Myocyte (in vitro differentiated cells): ENCODE measurements at places on chromosomes 7 and 10.
A peak's percentile ranks its signal among the peaks of the same experiment; 100 is the strongest.

GRCh38 chr7:69418869-69419670 lies 179.2 kb upstream of the AUTS2 start:
- DNase-seq, result no peak

DNA sequence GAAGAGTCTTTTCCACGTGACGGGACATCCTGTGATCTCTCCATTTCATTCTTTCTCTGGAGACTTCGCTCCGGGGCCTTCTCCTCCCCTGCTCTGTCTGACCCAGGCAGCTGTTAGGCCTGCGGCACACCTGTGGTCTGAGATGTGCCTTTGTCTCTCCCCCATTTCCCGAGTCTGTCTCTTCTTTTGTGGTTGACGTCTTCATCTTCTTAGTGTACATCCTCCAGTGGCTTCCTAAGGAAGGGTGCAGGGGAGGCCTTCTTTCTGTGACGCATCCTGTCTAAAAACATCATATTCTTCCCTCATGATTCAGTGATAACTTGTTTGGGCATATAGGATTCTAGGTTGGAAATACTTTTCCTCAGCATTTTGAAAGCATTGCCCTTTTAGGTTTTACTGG lies 17.2 kb upstream of the ATP6V0E2 start:
- DNase-seq, result no peak

DNA sequence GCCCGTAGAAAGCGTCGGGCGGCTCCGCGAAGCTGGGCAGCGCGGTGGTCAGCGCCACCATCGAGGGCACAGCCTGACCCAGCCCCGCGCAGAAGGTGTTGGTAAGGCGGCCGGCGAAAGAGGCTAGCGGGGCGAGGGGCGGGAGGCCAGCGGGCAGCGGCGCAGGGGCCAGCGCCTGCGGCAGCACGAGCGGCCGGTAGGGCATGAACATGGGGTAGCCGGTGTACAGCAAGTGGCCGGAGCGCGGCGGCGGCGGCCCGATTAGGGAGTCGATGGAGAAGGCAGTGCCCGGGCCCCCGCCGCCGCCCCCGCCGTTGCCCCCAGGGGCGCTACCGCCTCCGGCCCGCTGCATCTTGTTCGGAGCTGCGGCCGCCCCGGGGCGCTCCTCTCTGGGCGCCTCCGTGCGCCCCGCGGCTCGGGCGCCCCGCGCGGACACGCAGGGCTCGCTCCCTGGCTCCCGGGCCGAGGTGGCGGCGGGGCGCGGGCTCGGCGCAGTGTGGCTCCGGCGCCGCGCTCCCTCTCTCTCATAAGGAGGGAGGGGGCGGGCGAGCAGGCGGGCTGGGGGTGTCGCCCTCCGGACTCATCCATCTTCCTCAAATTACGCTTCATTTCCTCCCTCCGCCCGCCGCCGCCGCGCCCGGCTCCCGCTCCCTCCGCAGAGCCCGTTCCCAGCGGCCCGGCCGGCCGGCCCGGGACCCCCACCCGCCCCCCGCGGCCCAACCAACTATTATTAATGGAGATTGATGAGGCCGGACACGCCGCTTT lies at the start of gene GBX1:
Gene GBX1 (minus strand): TSS at position 498 of the 765 bp plus-strand sequence. CDS start 146 bp downstream, at position 352.
- peak; percentile 20 for DNase-seq

GRCh38 chr10:102802920-102803534 lies 34.2 kb downstream of the CYP17A1 start:
- peak; percentile 63 for DNase-seq

DNA sequence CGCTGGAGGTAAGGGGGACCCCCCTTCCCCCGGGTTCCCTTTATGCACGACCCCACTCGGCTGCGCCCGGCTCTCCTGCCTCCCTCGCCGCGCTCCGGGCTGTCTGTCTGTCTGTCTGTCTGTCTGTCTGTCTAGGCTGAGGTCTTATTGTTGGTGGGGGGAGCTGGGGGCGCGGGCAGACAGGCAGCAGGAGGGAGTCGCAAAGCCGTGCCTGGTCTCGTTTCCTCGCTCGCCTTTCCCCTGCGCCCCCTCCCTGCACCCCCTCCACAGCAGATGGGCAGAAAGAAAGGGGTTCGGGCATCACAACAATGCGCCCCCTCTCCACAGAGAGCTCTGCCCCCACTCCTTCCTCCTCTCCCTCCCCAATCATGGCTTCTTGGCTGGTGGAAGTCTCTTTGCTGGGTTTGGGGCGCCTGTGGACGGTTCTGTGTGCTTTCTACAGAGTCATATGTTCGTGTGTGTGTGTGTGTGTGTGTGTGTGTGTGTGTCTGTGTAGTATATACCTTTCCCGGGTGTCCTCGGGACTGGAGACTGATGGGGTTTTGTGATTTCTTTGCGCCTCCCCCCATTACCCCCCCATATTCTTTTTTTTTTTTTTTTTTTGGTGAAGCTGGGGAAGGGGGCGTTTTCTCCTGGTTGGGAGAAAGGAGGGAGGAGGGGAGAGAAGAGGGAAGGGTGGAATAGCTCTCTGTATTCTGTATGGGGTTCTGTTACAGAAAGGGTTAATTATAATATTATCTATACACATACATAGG lies 1.9 kb downstream of the AUTS2 start:
- DNase-seq, result no peak

- no peak for DNase-seq
Observed at GRCh38 chr7:90828601-90829000, 232.5 kb downstream of the CDK14 start.

- DNase-seq, result no peak
Observed at GRCh38 chr10:85558533-85558932, 808.1 kb downstream of the GRID1 start.

DNA sequence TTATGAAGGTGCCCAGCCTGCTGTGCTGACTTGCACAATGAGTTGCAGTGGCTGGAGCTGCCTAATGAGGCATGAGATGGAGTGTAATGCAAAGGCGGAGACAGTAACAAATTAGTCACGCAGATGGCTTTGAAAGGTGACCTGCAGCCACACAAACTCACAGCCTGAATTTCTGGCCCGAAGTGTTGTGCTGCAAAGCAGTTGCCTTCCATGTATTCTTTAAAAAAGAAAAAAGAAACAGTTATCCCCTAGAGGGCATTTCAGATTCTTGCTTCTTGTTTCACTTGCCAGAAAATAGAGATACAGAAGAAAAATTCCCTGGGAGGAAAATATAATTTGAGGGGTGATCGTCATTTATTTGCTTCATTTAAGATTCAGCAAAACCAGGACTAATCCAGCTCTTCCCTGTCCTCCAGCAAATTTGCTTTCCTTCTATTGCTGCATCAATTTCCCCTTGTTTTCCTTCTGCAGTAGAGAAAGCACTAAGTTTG lies 239.9 kb downstream of the ADRA2A start:
- DNase-seq, result no peak

- DNase-seq, result peak; percentile 24
Observed at GRCh38 chr7:70736715-70737460, 395.1 kb upstream of the GALNT17 start.

- DNase-seq, result no peak
Observed at GRCh38 chr7:18262058-18262457, 233.5 kb upstream of the HDAC9 start.

DNA sequence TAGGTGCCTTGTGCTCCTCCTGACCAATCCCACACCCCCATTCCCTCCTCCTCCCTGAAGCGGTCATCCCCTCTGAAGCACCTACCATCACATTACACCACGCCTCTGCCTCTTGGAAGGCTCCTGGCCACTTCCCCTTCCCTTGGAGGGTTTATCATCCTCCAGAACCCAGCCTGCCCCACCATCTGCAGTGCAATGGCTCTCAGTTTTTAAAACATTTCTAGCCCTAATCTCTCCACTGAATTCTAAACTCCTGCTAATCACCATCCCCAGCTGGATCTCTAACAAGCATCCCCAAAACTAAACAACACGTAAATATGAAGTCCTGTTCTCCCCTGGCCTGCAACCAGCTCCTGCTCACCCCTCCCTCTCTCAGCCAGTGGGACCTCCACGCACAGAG lies 70.6 kb downstream of the PIP4K2A start:
- no peak for DNase-seq

DNA sequence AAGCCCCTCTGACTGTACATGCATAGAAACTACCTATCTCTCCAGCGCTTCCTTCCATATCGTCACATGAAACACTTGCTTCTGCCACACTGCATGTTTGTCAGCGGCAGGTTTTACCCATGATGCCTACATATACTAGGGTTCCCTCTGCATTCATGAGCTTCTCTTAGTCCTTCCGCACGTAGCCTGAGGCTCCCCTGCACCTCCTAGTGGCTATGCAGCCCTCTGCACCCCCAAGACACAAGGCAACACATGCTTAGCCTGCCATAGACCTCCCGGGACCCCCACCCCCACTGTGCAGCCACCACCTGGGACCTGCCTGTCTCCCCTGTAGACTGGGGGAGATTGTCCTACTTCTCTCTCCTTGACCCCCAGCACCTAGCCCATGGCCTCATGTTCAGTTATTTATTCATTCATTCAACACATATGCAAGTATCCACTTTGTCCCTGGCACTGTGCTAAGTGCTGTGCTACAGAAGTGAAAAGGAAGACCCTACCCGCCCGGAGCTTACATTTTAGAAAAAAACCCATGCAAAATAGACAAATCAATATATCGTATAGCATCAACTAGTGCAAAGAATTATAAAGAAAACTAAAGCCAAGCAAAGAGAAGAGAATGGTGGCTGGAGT lies 23.5 kb downstream of the TMEM273 start:
- DNase-seq, result no peak

- no peak for DNase-seq
Observed at GRCh38 chr10:20694296-20694695, 202.8 kb downstream of the NEBL start.

DNA sequence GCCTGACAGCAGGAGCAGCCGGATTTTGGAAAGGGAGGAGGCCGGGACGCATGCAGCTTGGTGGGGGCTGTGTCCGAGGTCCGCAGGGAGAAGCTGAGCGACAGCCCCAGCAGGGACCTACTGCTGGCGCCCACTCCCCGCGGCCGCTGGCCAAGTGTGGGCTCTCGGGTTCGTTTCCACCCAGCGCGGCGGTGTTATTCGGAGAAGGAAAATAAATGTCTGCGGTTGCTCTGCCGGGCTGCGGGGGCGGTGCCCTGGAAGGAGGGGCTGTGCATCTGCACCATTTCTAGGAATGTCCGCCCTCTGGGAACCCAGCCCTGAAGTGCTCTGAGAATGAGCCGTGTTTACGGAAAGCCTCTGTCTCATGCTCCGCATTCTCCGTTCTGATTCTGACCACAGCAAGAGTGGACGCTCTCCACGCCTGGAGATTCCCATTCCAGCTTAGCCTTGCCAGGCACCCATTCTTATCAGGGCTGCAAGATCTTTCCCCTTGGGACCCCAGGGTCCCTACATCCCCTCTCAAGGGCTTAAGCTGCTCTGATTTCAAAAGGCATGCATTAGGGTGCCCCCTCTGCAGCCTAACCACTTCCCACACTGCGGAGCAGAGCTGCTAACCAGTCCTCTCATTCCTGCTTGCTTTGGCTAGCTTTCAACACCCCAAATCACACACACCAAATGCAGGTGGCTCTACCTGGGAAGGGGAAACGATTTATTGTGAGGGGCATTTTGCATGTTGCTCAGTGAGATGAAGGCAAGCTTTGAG lies 256.6 kb upstream of the GLI3 start:
- peak; percentile 90 for DNase-seq
